ENCODE measurements at places on chromosomes 2 and 18.

GRCh38 chr2:10306901-10307463 lies 4.3 kb downstream of the HPCAL1 start:
- DNase-seq, result no peak

DNA sequence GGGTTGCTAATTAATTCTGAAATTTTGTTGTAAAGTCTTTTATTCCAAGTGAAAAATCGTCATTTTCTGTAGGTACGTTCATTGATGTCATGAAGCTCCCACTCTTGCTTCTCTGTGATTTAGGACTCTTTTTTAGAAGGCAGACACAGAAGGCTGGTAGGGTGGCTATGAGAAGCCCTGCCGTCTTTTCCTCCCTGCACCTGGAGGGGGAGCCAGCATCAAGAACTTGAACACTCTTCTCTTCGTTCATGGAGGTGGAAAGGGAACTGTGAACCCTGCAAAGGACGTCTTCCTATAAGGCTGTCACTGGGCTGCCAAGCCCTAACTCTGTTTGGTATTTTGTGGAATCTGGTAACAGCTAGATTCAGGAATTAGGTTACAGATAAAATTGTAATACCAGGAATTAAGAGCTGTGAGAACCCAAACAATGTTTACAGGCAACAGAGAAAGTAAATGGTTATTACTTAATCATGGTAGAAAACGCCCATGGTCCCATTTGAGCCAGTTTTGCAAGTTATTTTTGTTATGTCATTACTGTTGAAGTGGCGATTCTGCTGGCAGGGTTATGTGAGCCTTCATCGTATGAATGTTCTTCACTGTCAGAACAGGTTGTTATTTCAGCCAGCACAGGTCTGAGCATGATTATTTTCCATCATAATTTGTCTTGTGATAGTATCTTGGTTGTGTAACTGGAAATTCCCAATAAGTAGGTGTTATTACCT lies 112.2 kb downstream of the OSBPL6 start:
- DNase-seq, result peak; percentile 26

DNA sequence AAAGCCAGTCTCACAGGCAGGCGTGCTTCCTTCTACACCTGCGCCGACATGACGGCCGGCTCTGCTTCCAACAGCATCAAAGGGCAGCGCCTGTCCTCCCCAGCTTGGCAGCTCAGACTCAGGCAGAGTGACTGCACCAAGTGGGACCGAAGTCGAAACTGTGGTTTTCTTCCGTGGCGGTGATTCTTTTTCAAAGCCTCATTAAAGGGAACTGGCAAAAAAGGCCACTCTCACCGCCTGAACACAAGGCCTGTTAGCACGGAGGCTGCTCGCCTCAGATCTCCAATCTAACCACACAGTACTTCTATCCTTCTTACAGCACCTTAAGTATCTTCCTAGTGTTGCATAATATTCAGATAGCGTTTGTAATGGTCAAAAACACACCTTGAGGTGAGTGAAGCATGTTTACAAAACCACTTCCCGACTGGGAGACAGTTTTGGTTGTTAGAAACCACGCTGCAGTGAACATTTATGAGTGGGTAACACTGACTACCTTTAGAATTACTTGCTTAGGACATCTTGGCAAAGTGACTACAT lies 236.4 kb downstream of the HDAC4 start:
- DNase-seq, result peak; percentile 39

GRCh38 chr2:223594831-223595230 lies 7.3 kb downstream of the SCG2 start:
- no peak for DNase-seq

DNA sequence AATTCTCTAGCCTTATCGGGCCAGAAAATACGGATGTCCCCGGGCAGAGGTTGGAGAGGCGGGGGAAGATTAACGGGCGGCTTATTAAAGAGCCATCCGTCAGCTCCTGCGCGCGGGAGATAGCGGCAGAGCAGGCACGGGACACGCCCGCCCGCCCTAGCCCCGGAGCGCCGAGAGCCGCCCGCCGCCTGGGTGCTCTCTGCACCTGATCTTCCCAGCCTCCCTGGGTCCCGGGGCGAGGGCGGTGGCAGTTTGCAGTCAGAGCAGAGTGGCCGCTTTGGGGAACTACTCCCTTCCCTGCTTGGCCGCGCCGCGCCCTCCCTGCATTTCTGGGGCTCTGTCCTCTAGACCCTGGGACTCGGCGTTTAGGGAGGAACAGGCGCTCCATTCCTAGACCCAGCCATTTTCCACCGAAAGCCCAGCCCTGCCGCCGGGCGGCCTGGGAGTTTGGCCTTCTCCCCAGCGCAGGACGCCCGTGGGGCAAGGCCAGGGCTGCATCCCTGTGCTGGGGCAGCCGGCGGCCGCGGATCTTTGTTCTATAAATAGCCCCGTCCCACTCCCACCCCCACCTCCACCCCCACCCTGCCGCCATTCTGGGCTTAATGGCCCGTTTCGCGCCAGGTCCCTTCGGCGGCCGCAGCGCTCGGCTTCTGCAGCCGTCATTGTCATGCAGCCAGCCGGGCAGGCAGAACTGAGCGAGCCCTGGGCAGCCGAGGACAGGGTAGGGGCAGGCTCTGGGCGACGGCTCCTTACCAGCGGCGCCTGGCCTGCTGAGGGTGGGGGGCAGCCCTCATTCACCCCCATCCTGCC lies 6.6 kb downstream of the GAD1 start:
- peak; percentile 15 for DNase-seq

GRCh38 chr2:69241093-69241492 lies 145.9 kb downstream of the GFPT1 start:
- no peak for DNase-seq

DNA sequence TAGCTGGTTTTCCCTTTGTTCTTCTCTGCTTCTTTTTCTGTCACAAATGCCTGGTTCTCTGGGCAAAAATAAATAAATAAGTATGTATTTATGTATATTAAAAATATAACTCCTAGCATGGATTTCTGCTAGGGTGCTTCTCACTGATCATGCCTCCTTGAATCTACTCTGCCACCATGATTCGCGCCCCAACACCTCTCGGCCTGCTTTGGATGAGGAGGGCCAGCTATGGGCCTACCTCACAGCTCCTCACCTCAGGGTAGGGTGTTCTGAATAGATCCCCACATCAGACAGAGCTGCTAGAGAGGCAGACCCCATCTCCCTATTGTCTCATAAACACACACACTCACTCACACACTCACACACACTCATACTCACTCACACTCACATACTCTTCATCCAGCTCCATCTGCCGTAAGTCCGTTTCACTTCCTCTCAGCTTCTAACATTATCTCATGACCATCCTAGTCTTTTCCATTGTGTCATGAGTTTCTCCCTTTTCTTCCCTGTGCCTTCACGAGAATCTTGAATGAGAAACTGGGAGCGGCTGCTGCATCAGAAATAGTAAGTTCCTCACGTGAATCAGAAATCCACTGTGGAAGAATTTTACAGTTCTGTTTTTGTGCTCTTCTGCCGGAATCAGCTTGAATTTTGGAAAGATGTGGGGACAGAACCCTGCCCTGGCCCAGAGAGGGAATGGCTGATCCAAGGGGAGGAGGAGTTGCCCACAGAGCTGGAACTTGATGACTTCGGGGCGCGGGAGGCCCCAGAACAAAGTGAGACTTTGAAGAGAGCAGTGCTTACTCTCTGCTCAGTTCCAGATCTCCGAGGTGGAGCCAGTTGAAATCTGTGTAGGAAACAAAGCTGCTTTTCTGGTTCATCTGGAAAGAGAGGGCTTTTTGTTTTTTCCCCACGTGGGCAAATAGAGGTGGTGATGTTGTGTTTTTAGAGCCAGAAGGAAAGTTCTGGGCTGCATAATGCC lies 20.9 kb downstream of the ANXA4 start:
- DNase-seq, result no peak

DNA sequence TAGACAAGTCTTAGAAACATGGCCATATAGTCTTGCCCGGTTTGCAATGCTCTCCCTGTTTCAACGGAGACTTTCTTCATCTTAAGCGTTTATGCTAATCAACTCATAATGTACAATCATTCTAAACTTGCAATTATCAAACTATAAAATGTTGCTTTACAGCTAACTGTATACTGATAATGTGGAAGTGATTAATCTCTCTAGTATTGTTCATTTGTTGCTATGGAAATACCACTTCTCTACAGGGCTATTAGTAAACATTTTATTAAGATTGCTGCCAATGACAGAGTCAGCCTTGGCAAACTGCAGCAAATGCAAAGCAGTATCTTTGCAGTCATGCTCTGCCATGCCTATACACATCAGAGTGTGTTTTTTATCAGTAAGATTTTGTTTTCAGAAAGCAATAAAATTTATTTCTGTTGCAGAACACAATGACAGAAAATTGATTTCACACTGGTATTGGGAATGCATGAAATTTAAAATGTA lies 1201.8 kb upstream of the CDH2 start:
- no peak for DNase-seq

DNA sequence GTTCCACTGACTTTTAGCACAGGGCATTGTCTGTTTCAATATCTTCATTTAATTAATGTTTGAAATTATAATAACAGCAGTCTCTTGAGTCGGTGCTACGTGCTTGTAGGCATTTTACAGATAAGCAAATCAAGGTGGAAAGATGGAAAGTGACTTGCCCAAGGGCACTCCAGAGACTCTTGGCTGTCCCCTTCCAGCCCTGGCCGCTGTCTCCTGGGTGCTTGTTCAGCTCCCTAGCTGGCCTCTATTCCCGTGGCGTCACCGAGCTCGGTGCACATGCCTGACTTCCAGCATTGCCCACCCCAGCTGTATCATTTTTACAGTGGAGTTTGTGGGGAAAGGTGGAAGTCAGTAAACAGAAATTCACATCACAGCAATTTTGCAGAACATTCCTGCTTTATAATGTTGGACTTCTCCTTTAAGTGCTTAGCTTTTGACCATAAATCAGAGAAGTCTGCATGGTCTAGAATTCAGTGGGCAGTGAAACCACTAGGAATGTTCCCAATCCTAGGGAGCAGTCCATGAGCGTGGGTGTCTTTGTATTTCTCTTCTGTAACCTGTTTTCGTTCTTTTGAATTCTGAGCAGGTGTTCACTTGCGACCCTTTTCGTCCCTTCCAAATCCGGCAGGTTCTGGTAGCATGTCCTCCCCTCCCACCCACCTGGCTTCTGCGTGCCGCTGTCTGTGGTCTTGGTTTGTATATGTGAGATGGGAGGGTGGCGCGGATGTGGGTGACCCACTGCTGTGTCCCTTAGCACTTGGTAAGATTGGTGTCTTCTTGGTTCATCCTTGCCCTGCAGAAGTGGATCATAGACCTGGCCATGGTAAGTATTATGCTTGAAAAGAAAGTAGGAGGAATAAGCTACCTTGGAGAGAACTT lies 8.4 kb downstream of the SLC66A3 start:
- DNase-seq, result no peak

GRCh38 chr2:20525041-20526035 lies 78.5 kb downstream of the RHOB start:
- DNase-seq, result no peak

DNA sequence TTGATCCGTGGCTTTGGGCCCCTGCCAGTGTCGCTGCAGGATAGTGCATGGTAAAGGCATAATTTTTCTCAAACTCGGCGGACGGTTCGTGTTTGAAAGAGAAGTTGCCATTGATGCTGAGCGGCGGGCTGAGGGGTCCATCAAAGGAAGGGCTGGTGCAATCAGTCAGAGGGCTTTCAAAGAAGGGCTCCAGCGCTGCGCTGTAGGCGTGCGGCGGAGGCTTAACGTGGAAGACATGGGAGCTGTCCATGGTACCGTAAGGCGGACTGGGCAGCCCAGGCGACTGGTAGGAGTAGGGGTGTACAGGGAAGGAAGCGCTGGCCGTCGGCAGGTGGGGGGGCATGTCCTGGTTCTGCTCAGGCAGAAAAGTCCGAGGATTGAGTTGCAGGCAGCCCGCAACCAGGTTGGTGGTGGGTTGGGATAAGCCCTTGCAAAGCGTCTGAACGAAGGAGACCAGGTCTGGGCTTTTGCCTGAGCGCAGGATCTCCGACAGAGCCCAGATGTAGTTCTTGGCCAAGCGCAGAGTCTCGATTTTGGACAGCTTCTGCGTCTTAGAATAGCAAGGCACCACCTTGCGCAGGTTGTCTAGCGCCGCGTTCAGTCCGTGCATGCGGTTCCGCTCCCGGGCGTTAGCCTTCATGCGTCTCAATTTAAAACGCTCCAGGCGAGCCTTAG lies 2.3 kb downstream of the NEUROD1 start:
- peak; percentile 73 for DNase-seq

DNA sequence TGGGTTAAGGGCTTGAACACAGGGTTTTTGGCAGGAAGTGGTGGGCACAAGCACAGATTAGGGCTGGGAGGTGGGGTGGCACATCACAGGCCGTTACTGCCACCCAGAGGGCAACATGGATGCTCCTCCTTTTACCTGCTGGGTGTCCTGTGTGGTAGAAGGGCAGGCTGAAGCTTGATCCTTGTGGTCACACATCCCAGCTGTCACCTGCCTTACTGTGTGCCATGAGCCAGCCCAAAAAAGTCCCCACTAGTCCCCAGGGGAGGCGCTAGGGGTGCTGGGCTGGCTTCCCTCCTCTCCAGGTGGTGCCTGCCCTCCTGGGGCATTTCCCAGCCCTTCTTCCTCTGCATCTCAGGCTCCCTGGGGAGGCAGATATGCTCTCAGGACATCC lies 50.5 kb upstream of the ALPP start:
- no peak for DNase-seq

DNA sequence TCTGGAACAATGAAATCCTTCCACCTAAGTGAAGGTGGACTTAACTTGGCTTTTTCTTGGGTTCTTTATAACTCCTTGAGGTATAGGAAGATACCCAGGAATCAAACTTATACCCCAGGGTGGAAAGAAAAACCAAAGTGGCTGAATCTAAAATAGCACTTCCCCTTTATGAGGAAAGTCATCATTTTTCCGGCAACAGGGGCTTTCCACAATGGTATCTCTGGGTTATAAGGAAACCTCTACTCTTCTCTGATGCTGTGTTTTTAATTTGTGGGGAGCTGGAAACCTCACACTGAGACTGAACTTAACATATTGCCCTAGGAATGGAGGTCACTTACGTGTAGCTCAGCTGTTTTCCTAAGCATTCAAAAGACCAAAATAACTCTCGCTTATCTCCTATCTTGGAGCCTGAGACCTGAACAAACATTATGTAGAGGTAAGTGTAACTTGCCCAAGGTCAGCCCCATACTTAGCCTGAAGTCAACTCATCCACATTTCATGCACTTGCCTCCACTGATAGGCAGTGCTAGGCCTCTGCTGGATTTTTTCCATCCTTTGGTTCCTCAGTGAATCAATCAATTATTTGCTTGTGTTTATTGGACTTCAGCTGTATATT lies 117.9 kb downstream of the SETBP1 start:
- DNase-seq, result no peak

DNA sequence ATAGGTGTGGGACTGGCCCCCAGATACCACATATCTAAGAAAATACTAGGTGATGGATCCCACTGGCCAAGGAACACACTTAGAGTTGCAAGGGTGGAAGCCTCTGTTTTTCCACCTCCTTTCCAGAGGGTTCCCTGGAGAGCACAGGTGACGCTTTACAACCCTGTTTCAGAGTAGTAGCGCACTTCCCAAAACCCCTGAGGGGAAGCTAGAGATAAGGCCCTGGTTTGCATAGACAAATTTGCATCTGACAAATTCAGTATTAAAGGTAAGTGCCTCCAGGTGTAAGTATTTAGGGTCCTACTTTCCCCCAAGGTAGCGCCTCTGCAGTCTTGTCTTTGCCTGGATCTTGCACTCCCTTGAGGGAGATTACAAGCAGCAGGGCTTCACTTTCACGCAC lies 474 bp upstream of the CERKL start:
- DNase-seq, result no peak
